Stimulated activated CD4-positive, alpha-beta T cell treated with anti-CD3 and anti-CD28 coated beads, Interleukin-2, amount 100 ng/mL, for 24 hours (primary cell): ENCODE measurements at places on chromosomes 7 and 10.

DNA sequence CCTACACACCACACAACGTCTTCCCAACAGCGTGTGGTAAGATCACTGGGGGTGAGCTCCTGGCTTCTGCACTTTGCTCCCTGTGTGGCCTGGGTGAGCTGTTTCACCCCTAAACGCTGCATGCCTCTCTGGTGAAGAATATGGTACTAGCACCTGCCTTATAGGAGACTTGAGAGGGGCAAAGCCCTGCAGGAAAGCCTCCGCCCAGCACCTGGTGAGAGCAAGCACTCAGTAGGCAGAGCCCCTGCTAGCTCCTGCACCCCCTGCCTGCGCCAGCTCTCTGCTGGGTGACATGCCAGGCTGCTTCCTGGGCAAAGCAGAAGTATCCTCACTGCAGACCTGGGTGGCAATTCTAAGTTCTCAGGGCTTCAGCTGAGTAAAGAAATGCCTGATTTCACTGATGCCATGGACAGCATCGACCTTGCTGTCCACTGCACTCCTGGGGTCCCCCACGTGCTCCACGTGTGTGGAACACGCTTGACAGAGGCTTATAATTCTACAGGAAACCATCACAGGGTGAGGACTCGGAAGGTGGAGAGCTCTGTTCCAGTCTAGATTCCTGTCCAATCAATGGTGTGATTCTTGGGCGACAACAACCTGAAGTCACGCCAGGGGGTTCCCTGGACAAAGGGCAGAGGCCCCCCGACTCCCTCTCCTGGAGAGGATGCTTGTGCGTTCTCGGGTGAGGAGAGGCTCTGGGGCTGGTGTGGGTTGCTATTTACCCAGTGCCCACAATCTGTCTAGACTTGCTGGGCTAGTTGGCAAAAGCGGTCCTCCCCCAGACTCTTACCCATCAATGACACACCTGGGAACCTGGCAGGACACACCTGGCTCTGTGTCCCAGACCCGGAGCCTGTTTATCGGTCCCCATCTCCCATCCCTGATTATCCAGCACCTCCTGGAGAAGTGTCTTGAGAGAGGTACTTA lies 5.0 kb upstream of the CALML5 start:
- DNase-seq, result no peak

DNA sequence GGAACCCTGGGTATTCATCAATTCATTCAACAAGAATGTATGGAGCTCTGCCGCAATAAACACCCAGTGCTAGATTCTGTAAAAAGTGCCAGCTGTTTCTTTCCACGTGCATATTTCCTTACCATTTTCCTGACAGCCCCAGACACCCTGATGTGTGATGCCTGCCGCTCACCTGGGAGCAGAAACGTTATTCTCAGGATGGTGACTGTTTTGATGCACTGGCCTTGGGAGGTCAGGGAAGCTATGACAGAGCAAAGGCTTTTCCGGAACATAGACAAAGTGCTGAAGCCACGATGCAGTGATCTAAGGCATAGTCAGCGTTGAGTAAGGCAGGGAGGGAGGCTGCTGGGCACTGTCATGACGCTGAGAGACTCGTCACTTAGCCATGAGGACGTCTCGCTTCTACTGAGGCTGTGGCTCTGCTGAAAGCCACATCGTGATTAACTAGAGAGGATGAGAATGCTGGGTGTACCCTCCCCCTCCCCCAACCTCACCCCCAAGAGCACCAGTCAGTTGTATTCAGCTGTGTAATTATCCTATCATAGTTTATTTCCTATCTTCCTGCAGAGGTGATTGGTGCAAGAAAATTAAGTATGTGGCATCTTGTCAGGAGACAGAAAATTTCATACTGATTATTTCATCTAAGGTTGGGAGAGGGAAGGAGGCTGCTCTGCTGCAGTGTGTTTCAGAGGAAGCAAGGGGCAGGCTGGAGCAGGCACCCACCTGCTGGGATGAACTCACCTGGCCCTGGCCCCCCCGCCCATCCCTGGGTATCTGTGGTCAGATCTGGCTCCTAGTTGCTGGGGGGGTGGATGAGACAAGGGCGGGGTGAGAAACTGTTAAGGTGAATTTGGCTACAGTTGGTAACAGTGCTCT lies 48.8 kb upstream of the SMNDC1 start:
- peak; percentile 61 for DNase-seq

- DNase-seq, result no peak
These were observed 4.2 kb downstream of the CYTH3 start for GRCh38 chr7:6268023-6268900.

DNA sequence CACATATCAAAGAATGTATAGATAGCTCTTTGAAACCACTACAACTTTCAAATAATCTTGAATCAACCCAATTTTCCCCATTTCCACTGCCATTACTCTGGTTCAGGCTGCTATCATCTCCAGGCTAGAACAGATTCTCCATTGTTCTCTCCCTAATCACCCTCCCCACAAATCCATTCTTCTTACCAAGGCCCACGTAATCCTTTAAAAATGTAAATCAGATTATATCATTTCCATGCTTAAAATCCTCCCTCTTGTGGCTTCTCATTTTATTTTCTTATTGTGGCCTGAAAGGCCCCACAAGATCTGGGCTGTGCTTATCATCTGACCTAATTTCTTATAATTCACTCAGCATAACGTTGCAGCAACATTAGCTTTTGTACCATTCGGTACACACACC lies 3.0 kb upstream of the PON1 start:
- no peak for DNase-seq

DNA sequence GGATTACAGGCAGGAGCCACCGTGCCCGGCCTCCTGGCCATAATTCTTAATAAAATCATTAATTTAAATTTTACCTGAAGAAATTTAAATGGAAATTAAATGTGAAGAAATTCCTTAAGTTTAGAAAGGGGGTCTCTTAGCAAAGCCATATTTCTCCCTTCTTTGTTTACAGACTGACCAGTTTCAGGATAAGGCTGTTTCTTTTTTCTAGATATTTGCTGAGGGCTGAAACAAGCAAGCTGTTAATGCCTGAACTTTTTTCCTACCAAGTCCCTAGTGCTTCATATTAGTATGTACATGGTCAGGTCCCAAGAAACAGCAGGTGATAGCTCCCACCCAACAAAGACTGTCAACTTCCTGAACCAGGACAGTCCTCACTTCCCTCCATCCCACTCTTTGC lies 18.1 kb upstream of the PDIA4 start:
- DNase-seq, result no peak
